ENCODE measurements at places on chromosomes 5 and 9.

DNA sequence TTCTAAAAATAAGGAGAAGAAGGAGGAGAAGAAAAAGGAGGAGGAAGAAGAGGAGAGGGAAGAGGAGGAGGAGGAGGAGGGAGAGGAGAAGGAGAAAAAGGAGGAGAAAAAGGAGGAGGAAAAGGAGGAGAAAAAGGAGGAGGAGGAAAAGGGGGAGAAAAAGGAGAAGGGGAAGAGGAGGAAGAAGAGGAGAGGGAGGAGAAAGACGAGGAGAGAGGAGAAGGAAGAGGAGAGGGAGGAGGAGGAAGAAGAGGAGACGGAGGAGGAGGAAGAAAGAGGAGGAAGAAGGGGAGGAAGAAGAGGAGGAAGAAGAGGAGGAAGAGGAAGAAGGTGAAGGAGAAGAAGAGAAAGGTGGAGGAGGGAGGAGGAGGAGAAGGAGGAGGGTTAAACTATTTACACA lies 210.2 kb upstream of the TRPM3 start:
- no peak for DNase-seq

DNA sequence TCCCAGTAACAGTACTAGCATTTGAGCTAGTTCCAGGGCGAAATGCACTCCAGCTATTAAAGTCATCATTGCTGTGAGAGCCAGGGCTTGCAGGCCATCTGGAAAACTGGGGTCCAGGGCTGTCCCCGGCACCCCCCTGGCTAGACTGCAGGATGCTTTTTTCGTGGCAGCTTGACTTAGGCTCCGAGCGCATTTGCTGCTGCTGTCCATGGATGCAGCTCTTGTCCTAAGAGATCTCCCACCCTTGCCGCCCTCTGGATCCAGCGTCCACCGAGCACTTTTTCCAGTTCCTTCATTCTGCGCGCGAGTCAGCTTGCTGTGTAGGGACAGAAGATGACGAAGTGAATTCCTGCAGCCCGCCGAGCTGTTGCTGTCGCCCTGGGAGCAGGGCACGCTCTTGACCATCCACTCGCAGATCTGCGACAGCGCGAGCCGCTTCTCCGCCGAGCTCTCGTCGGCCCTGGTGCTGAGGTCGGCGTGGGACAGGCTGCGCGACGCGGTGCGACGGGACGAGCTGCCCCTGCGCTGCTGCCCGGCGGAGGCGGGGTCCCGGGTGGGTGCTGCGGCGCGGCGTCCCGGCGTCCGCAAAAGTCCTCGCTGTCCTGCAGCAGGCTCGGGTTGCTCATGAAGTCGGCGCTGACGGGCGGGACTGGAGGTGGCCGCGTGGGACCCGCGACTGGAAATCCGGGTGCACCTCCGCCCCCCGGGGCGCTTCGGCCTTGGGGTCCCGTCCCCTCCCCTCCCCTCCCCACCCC lies 30.7 kb downstream of the OR2V1 start:
- no peak for DNase-seq

DNA sequence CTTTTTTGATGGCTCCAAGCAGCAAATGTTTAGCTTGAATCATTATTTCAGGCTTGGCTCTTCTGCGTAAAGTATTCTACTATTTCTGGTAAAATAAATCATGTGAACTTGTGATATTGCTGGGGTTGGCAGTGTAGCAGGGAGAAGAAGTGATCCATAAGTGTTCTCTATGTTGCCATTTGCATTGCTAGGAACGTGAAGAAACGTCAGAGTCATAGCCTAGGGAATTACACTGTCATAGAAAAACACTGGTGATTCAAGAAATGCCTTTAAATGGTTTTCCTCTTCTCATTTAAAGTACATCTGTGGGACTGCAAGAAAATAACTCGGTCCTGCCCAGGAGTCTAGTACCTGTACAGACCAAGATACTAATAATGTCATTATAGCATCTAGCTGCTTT lies 162.3 kb downstream of the PBX3 start:
- no peak for DNase-seq

- no peak for DNase-seq
These were observed 389.3 kb upstream of the DMAC1 start for GRCh38 chr9:8188723-8189407.

DNA sequence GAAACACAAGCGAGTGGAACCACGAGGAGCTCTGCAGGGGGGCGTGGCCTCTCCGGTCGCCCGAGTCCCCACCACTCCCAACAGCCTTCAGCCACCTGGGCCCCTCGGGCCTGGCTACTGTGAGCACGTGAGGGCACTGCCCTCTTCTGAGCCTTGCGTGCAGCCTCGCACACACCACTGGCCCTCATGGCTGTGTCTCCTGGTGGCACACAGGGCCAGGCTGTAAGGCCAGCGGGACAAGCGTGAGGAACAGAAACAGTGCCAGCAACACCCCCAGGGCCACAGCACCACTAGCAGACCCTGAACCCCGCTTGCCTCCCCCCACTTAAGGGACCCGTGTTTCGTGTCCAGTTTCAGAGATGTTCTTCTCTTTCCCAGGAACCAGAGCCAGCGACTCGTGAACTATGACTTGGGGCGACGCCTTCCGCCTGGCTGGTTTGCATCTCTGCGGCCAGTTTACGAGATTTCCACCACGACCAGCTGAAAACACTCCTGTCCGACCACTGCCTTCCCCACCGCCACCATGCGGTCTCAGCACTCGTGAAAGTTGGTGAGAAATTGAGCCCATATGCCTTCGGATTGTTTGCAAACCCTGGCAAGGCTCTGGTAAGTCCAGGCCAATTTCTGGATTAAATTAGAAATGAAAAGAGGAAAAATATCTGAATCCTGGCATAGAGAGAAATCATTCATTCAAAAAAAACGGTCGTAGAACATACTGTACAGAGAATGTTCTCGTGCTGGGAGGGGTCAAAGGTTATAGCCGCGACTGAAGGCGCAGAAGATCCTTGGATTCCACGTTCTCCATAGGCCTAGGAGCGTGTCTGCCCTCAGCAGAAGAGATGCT lies 135.6 kb downstream of the ZNF354C start:
- DNase-seq, result no peak

GRCh38 chr9:75743855-75744254 lies 146.6 kb upstream of the PCSK5 start:
- DNase-seq, result no peak

DNA sequence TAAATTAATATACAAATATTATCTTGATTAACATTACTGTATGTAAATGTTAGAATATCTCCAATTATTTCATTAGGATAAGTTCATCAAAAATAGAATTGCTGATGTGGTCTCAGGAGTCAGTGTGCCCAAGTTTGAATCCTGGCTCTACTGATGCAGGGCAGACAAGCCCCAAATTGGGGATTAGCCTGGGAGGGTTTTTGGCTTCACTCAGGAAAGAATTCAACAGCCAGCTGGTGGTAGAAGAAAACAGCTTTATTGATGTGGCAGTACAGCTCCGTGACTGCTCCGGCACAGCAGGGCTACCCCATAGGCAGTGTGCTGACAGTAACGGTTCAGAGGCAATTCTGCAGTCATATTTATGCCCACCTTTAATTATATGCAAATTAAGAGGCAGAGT lies 32.5 kb downstream of the COL27A1 start:
- no peak for DNase-seq

DNA sequence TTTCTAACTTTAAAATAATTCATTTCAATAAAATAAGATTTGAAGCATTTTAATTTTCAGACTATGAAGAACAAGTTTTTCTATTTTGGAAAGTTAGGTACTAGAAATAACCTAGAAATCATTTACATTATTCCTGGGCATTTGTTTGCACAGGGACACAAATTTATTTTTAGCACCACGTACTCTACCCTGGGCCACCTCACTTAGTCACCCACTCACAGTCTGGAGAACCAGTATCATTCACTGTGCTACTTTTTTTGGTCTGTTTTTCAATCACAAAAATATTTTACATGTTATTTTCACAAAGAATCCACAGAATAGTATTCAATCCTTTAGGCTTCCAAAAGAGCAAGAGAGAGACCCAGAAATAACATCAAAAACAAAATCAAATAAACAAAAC lies 128.6 kb upstream of the ACOT12 start:
- no peak for DNase-seq

- DNase-seq, result no peak
These were observed 415.7 kb downstream of the ZNF608 start for GRCh38 chr5:124330595-124331220.

DNA sequence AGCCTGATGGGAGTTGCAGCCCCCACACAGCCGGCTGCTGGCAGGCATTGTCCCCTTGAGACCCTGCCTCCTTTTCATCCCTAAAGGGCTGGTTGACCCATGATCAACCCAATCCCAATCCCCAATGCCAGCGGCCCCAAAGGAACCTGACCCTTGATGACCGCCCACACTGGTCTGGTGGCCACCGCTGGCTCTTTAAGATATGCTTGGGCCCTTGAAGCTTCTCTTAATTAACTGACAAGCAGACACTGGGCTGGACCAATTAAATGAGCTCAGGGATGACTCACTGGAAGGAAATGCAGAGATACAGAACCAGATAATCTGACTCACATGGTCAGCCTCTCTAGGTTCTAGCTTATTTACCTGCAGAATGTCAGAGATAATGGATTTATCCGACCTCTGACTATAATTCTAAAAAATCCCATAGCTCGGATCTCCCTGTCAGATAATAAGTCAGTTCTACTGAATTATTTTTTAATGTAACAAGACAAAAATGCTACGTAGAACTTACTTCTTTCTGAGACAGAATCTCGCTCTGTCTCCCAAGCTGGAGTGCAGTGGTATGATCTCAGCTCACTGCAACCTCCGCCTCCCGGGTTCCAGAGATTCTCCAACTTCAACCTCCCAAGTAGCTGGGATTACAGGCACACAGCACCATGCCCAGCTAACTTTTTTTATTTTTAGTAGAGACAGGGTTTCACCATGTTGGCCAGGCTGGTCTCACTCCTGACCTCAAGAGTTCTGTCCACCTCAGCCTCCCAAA lies 11.1 kb upstream of the MLANA start:
- DNase-seq, result no peak

DNA sequence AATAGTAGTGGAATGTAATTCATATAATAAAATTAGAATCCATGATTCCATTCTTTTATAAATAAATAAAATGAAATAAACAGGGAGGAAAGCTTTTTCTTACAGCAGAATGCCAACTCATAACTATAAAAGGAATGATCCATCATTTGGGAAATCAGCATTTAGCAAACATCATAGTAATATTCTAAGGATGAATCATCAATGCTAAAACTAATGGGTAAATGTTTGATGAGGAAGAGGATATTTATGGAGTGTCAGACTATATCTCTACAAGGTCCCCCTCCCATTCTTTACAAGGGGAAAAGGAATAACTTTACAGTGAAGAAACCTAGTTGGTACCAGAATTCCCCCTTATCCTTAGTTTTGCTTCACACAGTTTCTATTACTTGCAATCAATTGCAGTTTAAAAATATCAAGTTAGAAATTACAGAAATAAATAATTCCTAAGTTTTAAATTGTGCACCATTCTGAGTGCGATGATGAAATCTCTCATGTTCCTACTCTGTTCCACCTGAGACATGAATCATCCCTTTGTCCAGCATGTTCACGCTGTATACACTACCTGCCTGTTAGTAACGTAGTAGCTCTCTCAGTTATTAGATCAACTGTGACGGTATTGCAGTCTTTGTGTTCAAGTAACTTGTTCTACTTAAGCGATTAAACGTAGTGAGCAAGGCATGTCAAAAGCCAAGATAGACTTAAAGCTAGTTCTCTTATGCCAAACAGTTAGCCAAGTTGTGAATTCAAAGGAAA lies 14.2 kb upstream of the JAKMIP2 start:
- no peak for DNase-seq

GRCh38 chr9:4095484-4095883 lies 204.4 kb downstream of the GLIS3 start:
- no peak for DNase-seq

DNA sequence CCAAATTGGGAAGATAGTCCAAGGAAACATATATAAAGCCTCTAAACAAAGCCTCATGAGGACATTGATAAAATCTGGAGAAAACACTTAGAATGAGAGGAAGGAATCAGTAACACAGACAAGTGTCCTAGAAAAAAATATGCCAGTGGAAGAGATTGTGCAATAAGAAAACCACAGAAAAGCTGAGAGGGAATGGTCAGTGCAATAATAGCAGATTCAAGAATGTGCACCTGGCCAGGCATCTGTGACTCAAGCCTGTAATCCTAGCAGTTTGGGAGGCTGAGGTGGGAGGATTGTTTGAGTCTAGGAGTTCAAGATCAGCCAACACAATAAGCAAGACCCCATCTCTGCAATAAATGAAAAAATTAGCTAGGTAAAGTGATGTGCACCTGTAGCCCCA lies 691.2 kb upstream of the CDH6 start:
- DNase-seq, result no peak

GRCh38 chr5:80654054-80654390 lies 430 bp upstream of the MSH3 start:
- no peak for DNase-seq

DNA sequence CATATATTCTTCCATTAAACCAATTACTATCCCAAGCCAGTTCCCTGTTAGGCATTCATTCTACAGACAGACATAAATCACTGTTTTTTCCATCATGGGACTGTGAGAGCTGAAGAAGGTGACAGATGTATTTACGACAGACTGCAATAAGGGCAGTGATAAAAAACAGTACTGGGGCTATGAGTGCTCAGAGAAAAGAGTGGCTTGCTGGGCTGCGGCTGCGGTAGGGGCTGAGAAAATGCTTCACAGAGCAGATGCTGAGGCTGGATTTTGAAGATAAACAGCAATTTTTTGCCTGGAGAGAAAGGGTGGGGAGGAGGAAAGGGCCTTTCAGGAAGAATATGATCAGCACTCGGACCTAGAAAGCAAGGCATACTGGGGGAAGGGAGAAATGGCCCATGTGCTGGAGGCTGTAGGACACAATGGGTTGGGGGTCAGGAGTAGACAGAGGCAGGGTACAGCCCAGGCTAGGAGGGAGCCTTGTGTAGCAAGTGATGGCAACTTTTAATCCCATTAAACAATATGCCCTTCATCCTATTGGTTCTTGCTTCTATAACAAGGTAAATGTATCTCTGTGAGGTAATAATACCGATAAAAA lies 279.3 kb downstream of the ASTN2 start:
- DNase-seq, result no peak

GRCh38 chr5:25489834-25490538 lies 845.2 kb upstream of the CDH10 start:
- no peak for DNase-seq

- DNase-seq, result no peak
These were observed 24.8 kb downstream of the ABLIM3 start for GRCh38 chr5:149166128-149166527.

DNA sequence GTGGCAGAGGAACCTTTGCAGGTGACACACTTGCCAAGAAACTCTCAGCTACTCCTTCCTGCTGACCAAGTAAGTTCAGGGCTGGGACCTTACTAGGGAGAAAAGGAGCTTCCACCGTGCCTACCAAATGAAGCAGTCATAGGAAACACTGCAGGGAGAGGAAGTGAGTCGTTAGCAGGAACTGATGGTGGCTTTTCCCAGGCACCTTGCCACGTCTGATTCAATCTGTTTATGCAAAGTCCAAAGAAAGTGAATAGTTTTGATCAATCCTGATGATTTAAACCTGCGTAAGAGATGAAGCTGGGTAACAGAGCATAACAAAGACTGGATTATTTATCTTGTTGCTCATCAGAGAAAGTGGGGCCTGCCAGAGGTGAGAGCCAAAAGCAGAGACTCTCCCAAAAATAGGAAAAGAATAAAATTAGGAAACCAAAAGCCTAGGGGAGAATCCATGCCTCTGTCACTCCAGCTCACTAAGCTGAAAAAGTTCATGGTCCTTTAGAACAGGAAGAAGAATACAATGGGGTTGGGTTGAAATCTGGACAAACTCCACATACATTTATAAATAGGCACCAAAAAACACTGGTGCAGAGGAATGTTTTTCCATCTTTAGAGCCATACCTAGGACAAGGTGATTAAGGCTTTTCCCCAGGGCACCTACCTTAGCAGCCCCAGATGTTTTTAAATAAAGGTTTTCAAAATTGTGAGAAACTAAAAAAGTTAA lies 9.3 kb upstream of the PFDN1 start:
- DNase-seq, result no peak

Measured in D721Med (cell line).